ENCODE measurements at places on chromosomes 6 and 20.
A peak's percentile ranks its signal among the peaks of the same experiment; 100 is the strongest.

GRCh38 chr6:152948150-152948768, 34.6 kb downstream of the FBXO5 start:
- no peak for DNase-seq

DNA sequence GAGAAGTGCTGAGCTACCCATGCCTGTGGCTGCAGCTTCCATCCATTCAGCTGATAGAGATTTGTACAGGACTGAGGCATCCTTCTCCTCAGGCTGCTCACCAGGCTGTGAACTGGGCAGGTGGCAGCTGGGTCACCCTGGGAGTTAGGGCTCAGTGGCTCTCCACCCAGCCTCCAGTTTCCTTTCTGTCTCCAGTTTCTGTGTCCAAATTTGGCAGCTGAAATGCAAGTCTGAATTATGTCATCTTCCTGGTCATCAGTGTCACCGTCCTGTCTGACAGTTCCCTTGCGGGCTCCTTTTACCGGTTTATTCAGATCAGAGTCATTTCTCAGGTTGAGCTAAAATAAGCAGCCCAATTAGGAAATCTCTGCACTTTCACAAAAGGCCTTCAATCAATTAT, 93.3 kb downstream of the EDN1 start:
- no peak for DNase-seq

GRCh38 chr6:28816909-28817807, 106.6 kb downstream of the TRIM27 start:
- DNase-seq, result peak; percentile 81

DNA sequence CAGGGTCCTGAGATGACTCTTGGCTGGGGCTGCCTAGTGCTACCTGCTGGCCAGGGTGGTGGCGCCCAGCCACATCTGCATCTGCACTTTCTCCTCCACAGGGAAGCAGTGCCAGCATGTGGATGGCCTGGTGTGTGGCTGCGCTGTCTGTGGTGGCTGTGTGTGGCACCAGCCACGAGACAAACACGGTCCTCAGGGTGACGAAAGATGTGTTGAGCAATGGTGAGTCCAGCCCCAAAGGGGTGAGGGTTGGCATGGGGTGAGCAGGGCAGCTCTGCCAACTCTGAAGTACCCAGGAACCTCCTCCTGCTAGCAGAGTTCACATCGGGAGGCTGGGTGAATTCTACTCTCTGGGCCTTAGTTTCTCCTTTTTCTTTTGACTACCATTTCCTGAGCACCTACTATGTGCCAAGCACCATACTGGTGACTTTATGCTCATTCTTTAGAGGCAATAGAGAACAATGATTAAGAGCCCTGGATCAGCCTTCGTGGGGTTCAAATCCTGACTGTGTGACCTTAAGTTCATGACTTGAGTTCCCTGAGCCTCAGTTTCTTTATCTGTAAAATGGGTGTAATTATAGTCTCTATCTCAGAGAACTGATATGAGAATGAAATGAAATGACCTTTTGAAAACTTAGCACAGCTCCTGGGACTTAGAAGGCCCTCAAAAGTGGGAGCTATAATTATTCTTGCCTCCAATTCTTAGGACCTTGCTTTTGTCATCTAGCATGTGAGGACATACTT, 2.1 kb downstream of the BPIFB4 start:
- DNase-seq, result no peak

- DNase-seq, result peak; percentile 61
Measured at GRCh38 chr20:20593447-20594170, 118.8 kb downstream of the RALGAPA2 start.

DNA sequence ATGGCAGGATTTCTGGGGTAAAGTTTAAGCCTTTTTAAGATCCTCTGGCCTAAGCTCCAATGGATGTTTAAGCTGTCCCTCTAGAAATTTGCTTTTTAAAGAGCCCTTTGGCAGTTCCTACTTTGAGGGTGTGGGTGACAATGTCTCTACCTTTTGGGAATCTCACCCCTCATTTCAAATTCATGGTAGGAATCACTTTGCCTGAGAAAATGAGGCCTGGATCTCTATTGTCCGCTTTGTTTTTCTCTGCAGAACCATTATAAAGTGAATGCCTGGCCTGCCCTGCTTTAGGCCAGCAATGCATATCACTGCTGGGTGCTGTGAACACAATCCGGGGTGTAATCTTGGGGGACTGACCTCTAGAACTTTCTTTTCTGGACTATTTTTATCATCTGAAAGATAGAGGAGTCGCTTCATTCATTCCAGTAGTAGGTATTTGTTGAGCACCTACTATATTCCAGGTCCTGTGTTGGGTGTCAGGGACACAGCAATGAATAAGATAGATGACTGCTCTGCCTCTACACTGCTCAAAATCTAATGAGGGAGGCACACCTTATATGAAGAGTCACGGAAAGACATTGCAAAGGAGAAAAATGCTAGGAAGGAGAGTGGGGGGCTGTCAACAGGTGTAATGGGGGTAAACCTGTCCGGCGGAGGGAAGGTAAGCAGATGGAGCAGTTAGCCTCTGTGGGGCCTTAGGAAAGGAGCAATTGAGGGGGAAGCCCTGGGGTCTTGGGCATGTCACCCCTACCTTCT, 8.6 kb upstream of the COMMD7 start:
- DNase-seq, result no peak

GRCh38 chr6:1135726-1136414, 176.0 kb upstream of the FOXQ1 start:
- no peak for DNase-seq

DNA sequence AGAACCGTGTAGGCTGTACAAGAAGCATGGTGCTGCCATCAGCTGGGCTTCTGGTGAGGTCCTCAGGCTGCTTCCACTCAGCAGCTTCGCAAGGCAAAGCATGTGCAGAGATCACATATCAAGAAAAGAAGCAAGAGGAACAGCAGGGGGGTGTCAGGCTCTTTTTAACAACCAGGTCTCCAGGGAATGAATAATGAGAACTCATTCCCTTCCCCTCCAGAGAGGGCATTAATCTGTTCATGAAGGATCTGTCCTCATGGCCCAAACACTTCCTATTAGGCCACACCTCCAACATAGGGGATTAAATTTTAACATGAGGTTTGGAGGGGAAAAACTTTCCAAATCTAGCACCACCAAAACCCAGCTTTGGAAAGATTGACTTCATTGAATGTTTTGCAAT, 20.0 kb downstream of the GINM1 start:
- DNase-seq, result no peak

GRCh38 chr6:143236151-143236798, 175.6 kb downstream of the AIG1 start:
- DNase-seq, result no peak

- DNase-seq, result no peak
Measured at GRCh38 chr6:98775205-98775604, 59.2 kb upstream of the POU3F2 start.

DNA sequence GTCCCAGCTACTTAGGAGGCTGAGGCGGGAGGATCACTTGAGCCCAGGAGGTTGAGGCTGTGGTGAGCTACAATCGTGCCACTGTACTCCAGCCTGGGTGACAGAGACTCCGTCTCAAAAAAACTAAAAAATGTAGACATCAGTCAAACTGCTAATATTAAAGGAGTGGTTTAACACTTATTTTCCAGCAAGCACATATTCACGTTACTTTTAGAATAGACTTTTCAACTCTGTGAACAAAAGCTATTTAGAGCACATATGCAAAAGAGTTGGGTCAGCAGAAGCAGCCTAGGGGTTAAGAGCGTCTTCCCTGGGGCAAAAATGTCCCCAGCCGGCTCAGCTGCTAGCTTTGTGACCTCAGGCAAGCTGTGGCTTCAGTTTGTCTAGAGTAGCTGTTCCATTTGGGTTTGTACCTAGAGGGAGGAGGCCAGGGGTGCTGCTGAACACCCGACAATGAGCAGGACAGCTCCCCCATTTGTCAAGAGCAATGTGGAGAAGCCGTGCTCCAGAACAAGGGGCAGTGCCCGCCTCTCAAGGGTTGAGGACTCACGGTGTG, 62.5 kb upstream of the PTGIS start:
- DNase-seq, result no peak

GRCh38 chr6:26555505-26556262, 17.5 kb downstream of the HMGN4 start:
- DNase-seq, result peak; percentile 75

- no peak for DNase-seq
Measured at GRCh38 chr6:41013466-41014153, 25.4 kb downstream of the UNC5CL start.

- DNase-seq, result no peak
Measured at GRCh38 chr6:165661664-165662025, 1.4 kb downstream of the PDE10A start.

- no peak for DNase-seq
Measured at GRCh38 chr20:56634735-56635385, 5.8 kb downstream of the TFAP2C start.

DNA sequence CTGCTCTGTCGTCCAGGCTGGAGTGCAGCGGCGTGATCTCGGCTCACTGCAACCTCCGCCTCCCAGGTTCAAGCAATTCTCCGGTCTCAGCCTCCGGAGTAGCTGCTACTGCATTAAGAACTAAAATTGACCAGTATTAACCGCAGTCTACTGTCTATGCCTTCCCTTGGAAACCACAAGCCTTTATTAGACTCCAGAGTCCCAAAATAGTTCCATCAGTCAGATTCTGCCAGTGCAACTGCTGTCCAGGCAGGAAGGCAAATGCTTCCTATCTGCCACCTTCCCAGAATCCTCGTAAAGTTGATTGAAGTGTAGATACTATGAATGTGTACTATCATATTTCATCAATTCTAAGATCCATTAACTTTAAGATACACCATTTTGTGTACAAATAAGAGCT, 16.7 kb downstream of the KAT14 start:
- DNase-seq, result no peak

- DNase-seq, result no peak
Measured at GRCh38 chr6:151166180-151166579, 73.6 kb upstream of the AKAP12 start.

- no peak for DNase-seq
Measured at GRCh38 chr6:130815200-130816071, 11.8 kb upstream of the SMLR1 start.

DNA sequence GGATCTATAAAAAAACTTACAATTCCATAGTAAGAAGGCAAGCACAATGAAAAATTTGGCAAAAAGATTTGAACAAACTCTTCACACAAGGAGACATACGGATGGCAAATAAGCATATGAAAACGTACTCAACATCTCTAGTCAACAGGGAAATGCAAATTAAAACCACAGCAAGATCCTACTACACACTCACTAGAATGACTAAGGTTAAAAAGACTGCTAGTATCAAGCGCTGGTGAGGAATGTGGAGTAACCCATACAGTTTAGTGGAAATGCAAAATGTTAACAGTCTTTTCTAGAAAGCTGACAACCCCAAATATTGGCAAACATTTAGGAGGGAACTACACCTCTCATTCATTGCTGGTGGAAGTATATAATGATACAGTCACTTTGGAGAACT, 175.9 kb upstream of the SGK1 start:
- no peak for DNase-seq

DNA sequence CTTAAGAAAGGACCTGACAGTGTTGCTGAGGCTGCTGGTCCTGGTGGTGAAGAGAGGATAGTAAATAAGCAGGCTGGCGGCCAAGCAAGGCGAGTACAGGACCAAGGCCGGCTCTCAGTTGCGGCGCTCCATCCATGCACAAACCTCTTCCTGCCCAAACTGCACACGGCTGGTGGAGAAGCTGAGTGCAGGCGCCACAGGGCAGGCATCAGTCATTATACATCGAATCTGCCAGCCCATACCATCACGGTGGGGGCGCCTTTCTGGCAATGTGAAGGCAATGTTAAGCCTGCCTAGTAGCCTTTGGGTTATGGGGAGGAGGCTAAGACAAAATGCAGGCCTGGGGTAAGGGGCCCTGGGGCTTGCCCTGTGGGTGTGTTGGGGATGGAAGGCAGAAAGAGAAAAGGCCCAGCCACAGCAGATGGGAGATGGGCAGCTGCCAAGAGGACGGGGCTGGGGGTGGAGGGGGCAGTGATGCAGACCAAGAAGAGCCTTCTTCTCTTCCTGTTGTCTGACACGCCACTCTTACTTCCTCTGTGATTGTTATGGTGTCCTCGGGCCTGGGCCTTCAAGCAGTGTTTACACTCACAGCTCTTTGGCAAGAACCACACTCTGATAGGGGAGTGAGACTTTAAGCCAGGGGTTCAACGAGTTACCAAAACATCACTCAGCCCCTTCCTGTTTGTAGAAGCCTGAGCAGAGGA, 20.3 kb upstream of the KCNK16 start:
- DNase-seq, result no peak

- DNase-seq, result no peak
Measured at GRCh38 chr6:51027283-51028065, 208.8 kb downstream of the TFAP2B start.

DNA sequence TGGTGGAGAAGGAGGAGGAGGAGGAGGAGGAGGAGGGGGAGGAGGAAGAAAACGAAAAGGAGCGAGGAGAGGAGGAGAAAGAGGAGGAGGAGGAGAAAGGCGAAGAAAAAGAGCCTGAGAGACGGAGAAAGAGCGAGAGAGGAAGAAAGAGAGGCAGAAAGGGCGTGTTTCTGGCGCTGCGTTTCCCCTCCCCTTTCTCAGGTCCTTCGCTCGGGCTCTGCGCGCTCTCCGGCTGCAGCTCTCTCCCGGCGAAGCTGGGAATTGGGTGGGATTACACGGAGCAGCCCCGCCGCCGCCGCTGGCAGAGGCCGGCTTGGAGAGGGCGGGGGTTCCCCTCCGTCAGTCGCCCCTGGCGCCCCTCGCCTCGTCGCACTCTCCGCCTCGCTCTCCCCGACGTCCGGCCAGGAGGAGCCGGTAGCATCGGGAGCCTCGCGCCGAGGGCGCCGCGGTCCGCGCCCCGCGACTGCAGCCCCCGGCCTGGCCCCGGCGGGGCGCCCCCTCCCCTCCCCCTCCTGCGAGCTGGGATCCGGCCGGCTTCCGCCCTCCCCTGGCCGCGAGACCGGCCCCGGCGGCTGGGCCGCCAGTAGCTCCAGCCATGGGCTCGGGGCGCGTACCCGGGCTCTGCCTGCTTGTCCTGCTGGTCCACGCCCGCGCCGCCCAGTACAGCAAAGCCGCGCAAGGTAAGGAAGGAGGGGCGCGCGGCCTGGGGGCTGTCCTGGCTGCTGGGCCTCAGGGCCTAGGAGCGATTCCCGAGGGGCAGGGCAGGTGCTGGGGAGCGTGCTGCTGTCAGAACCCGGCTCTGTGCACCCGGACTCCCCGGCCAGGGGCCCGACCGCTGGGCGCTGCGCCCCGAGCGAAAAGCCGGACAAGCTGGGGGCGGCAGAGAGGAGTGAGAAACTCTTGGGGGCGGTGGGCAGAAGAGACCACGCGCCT, at the start of gene SCUBE3:
Gene SCUBE3 (plus strand): TSS at position 133 of the 933 bp plus-strand sequence. CDS start 463 bp downstream, at position 596.
- DNase-seq, result no peak

- DNase-seq, result no peak
Measured at GRCh38 chr6:103177791-103178190, 1681.9 kb downstream of the HACE1 start.

DNA sequence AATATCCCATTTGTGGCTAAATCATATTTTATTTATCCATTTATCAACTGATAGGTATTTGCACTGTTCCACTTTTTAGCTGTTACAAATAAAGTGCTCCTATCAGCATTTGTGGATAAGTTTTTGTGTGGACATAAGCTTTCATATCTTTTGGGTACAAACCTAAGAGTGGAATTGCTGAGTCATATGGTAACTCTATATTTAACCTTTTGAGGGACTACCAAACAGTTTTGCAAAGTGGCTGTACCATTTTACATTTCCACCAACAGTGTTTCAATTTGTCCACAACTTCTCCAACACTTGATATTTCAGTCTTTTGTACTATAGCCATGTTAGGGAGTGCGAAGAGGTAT, 23.6 kb upstream of the ECHDC1 start:
- no peak for DNase-seq
